ENCODE measurements at places on chromosomes 13 and 19.

- DNase-seq = no peak
Measured at GRCh38 chr13:76738616-76739015, 147.6 kb downstream of the KCTD12 start.

- no peak for DNase-seq
Measured at GRCh38 chr19:5843295-5843927, 3.9 kb upstream of the FUT6 start.

GRCh38 chr19:17747205-17748098 is 3.8 kb upstream of the FCHO1 start:
- DNase-seq = peak; percentile 93

GRCh38 chr13:29292045-29292444 is 303.4 kb downstream of the SLC7A1 start:
- no peak for DNase-seq

- no peak for DNase-seq
Measured at GRCh38 chr19:28627669-28628068, 585.3 kb downstream of the UQCRFS1 start.

GRCh38 chr19:32313569-32314265 is 31.7 kb upstream of the ZNF507 start:
- no peak for DNase-seq

GRCh38 chr13:84823528-84823927 is 941.3 kb upstream of the SLITRK1 start:
- DNase-seq = no peak

DNA sequence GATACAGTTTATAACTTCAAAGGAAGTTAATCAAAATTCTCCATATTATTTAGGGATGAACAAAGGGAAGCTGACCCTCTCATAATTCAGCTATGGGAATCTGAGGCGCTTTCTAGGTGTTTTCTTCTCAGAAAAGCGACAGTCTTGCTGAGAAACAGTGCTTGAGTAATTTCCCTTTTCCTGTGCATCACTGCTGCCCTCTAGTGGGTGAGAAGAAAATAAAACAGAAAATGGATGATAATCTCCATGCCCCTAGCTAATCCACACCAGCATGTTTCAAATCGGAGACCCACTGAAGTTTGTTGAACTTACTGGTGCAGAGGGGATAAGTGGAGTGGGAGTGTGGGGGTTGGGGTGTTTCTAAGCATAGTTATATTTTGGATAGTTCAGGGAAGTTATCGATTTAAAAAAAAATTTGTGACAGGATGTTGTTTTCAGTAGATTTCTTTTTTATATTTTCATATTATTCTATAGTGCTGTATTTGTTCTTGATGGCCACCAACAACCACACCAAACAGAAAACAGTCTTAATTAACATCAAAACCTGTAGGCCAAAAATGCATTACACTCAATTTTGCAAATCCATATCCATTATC is 21.4 kb downstream of the LCP1 start:
- DNase-seq = peak; percentile 58

DNA sequence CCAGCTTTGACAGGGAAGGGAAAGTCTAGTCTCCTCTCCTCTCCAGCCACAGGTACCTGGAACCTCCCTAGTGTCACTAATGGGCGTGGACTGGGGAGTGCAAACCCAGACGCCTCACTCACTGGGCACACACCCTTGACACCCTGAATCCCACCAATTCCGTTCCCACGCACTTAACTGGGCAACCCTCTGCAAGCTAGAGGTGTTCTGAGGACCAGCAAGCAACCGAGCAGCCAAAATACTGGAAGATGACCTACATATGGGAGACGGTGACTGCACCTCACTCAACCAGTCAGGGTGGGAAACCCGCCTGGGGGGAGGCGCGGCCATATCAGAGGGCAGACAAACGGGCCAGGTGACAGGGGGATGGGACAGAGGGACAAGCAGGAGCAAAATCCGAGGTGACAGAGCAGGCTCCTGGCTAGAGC is 991 bp downstream of the ABHD17A start:
- no peak for DNase-seq

DNA sequence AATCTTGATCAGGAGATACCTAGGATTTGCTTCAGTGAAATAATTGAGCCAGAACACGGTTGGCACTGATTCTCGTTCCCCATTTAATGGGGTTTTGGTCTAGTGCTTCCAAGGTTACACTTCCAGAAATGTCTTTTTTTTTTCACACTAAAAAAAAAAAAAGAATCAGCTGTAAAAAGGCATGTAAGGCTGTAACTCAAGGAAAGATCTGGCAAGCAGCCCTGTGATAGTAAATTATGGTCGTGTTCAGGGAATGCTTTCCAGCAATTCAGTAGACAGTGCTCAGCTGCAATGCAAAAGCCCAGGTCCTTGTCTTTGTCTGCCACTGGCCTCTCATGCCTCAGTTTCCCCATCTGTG is 27.2 kb upstream of the NDUFS7 start:
- no peak for DNase-seq

- peak; percentile 20 for DNase-seq
Measured at GRCh38 chr13:103299079-103299478, 232.9 kb upstream of the SLC10A2 start.

- no peak for DNase-seq
Measured at GRCh38 chr13:40779049-40779448, 8.1 kb upstream of the MRPS31 start.

DNA sequence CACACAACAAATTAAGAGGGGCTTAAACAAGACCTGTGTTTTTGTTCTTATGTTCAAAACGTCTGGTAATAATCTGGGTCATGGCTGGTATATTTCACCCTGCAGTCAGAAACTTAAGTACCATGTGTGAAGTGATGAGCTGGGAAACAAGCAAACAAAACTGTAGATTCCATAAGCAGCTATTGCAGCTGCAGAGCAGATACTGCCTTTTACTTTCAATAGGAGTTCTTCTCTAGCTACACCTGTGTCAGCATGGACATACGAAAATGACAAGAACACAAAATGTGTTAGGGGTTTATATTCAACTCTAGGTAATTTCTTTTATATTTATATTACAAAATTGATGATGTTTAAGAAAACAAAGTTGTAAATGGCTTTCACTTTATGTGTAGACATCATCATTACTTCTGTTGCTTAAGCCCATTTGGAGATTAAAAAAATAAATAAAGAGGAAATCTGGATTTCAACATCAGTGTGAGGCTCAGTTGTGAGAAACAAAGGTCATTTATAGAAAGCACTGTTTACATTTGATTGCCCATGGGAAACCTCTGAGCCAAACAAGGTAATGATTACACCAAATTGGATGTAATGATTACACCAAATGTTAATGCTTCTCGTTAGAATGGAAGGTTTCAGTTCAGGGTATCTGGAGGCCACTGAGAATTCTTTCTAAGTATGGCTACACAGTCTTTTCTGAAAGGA is 451.0 kb upstream of the SLC10A2 start:
- DNase-seq = peak; percentile 70

GRCh38 chr19:40687525-40688016 is 2.9 kb downstream of the NUMBL start:
- DNase-seq = no peak

- no peak for DNase-seq
Measured at GRCh38 chr19:41425174-41426115, 1.7 kb downstream of the B3GNT8 start.

- DNase-seq = no peak
Measured at GRCh38 chr13:28231642-28232041, 93.3 kb downstream of the PAN3 start.

DNA sequence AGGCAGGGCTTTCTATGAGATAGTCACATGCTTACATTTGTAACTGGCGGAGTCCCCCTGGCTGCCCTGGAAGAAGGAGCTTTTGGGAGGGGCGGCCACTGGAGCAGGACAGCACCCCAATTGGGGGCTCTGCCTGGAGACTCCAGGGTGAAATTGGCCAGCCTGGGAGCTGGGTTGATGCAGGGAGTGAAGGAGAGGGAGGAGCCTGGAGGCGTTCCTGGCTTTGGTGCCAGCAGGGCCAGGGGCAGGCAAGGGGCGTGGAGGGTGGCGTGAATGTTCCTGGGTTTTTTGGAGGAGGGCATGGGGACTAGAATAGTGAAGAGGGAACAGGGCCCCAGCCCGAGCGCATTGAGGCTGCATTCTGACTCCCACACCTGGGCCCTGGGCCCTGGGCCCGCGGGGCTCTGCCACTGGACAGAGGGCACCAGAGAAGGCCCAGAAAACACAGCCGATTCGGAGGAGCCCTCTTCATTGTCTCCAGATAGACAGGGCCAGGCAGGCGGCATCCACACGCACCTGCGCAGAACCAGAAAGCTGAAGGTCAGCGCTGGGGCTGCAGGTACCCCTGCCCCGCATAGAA is 29.5 kb downstream of the COMP start:
- DNase-seq = no peak

DNA sequence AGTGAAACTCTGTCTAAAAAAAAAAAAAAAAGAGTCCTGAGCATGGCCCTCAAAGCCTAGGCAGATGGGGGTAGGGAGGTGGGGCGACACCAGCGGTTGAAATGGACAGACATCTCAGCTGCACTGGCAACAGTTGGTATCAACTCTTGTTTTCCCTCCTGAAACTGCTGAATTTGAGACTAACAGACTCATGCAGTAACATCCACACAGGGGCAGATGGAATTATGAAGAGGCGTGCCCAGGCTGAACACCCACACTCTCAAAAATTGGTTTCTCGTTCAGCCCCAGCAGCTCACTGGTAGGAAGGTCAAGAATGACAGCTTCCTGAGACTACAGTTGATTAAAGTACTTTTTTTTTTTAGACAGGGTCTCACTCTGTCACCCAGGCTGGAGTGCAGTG is 24.1 kb downstream of the PBX4 start:
- DNase-seq = no peak

- DNase-seq = no peak
Measured at GRCh38 chr13:24443366-24443765, 69.2 kb downstream of the PARP4 start.

- DNase-seq = no peak
Measured at GRCh38 chr19:21704320-21704719, 63.1 kb downstream of the ZNF100 start.

DNA sequence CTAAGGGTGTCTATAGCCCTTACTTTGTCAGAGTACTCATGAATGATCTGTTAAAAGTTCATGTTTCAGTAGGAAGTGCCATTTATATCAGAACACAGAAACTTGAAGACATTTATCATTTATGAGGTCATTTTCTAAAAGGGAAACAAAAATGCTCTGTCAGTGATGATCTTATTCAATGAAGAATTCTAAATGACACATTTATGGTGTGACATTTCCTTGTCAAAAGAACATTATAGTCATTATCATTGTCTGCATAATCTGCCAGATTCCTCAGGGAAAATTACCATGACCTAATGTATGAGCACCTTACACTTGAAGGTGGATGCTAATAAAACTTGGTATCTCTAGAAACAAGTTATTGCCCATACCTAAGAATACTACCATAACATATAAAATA is 853.8 kb upstream of the SLITRK6 start:
- DNase-seq = no peak

DNA sequence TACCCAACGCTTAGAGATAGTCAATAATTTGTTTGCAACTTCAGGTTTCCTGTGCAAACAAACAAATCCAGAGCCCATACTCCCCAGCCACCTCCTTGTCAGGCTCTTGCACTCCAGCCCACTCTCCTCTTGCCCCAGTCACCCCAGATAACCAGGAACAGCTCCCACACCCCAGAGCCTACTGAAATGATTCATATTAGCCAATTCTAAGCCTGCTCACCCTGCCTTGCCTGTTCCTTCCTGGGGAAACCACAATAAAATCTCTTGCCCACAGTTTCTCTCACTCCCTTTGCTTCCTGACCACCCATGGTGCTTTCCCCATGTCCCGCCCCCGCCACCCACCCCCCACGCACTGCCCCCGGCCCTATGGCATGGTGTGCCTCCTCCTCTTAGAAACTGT is 3.8 kb upstream of the ACTL9 start:
- DNase-seq = no peak

- DNase-seq = no peak
Measured at GRCh38 chr13:28621449-28621848, 37.5 kb upstream of the POMP start.

- no peak for DNase-seq
Measured at GRCh38 chr13:66214467-66214866, 1015.7 kb downstream of the PCDH9 start.

Data from NCI-H2081 (cell line).